Epithelial cell of proximal tubule (primary cell): ENCODE measurements at places on chromosomes 3 and 15. TPM values are rescaled to one million over a fixed set of nuclear protein-coding genes. Genes with fewer than 3 reads are reported as not detected.

The NUP210 gene
- 40.1 and 56.9 TPM in 2 replicates for total RNA-seq

The AMOTL2 gene
- 98.7 and 109 TPM in 2 replicates for total RNA-seq

The EPHA3 gene
- total RNA-seq, result 0.06 TPM in 1 of 2 replicates, not detected in the other

The ARHGEF26 gene
- total RNA-seq, result 2.9 TPM in 2 replicates

The ERC2 gene
- 2.7 and 6.0 TPM in 2 replicates for total RNA-seq

DNA sequence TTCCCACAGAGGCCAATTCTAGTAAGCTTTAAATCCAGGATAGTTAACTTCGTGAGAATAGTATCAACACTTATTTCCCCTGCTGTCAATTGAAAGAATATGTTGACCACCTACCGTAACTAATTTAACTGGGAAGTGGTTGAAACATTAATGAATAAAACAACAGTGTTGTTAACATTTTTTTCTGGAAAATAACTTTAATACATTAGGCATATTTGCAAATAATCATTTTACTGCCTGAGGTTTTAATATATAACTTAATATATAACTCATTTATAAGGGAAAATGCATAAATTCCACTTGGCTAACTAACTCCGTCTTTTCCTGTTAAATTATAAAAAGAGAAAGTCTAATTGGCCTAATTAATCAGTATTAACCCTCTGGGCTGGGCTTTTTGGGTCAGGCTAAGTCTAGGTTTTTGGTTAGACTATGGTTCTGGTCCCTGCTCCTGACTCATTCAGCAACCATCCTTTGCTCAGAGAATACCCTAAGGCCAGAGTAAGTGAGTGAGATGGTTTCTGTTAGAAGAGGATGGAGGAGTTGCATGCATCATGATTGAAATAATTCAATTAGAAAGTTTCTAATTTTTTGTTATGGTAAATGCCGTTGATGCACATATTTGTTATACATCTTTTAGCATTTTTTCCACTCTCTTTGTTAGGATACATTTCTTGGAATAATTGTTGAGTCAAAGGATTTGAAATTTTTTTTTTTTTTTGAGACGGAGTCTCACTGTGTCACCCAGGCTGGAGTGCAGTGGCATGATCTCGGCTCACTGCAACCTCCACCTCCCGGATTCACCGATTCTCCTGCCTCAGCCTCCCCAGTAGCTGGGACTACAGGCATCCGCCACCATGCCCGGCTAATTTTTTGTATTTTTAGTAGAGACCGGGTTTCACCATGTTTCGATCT is 10.8 kb upstream of the SKIL start:
- DNase-seq, result peak; percentile 63

GRCh38 chr15:95622843-95623242 is 707.7 kb upstream of the NR2F2 start:
- DNase-seq, result no peak

- DNase-seq, result no peak
These were observed 62.4 kb upstream of the STAC start for GRCh38 chr3:36317915-36318314.

GRCh38 chr3:47007482-47008233 is 28.2 kb downstream of the NBEAL2 start:
- no peak for DNase-seq
